Epithelial cell of esophagus (primary cell): ENCODE measurements at places on chromosomes 1 and 21.

DNA sequence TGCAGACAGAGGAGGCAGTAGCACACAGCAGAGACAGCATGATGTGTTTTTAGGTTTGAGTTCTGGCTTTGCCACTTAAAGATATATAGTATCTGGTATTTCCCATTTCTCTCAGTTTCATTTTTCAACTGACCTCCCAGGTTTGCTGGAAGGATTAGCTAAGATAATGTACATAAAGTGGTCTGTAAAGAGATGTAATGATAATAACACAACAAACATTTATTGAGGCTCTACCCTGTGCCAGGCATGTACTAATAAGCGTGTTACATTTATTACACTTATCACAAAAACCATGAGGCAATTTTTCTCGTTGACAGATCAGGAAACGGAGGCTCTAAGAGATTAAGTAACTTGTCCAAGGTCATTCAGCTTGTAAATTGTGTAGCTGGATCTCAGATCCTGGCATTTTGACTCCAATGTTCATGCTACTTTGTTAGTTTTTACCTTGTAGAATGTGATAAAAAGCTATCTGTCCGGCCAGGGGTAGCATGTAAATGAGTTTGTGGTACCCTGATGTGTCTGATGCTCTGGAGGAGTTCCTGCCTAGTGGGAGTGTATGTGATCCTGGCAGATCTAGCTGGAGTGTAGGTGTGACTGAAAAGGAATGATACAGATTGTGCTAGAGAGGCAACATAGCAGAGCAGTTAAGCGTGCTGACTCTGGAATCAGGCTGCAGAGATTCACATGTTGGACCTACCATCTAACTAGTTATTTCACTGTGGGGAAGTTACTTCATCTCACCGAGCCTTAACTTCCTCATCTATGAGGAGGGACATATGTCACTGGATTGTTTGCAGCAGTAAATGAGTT, 146.6 kb downstream of the VPS13D start:
- no peak for DNase-seq

DNA sequence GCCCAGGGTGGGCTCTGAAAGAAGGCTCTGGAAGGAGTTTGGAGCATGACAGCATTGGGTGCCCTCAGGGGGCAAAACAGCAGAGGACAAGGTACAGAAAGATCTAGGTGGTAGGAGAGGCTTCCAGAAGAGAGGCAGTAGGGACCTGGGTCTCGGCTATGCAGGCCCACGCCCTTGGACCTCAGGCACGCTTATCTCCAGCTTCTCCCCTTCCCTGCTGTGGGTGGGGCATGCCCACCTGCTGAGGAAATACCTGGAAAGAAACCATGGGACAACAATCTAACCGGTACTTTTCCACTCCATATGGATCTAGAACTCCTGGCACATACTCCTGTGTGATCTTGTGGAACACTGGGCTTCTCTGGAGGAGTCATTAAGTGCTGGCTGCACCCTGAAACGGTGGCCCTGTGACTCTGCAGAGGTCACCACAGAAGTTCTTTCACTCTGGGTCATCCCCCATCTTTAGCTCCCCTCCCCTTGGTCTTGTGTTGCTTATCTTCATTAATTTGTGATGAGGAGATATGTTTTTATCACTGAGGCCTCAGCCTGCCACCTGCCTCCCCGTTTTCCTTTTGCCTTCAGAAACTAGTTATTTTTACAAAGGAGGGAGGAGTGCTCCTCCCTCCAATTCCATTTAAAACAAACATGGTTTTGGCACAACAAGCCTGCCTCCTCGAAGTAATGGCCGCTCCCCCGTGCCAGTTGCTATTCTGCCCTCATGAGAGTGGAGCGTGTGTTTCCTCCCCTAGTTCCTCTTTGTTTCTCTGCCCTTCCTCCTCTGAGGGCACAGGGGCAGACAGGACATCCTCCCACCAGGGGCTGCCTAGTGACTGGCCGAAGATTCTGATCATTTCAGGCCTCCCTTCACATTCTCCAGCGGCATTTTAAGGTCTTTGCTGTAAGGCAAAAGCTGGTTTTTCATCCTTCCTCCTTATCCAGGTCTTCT, 78.0 kb upstream of the ATP5PO start:
- DNase-seq: no peak

GRCh38 chr1:181926697-181927096, 134.8 kb downstream of the ZNF648 start:
- no peak for DNase-seq

GRCh38 chr1:25563330-25564215, 20.2 kb downstream of the LDLRAP1 start:
- no peak for DNase-seq

DNA sequence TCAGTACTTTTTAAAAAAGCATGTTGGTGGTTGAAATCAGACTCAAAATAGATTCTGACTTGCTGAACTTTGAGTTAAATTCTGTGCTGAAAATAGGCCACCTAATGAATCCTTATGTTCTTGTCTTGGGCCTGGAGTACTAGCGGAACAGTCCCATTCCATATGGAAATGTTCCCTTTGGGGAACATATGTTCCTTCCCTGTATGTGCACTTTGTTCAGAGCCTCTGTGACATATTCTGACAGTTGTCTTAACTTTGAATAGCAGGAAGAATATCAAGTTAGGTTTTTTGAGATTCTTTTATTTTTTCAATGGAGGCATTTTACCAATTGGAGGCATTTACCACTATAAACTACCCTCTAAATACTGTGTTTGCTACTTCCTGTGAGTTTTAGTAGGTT, 1667.8 kb downstream of the PLA2G4A start:
- no peak for DNase-seq

- DNase-seq: no peak
Observed at GRCh38 chr1:224609333-224609732, 6.8 kb upstream of the CNIH3 start.

- peak; percentile 43 for DNase-seq
Observed at GRCh38 chr1:178020968-178021640, 51.2 kb upstream of the SEC16B start.

- no peak for DNase-seq
Observed at GRCh38 chr1:204338997-204339396, 20.7 kb downstream of the PLEKHA6 start.

GRCh38 chr1:27070390-27071048, 57.9 kb upstream of the TENT5B start:
- DNase-seq: peak; percentile 15

DNA sequence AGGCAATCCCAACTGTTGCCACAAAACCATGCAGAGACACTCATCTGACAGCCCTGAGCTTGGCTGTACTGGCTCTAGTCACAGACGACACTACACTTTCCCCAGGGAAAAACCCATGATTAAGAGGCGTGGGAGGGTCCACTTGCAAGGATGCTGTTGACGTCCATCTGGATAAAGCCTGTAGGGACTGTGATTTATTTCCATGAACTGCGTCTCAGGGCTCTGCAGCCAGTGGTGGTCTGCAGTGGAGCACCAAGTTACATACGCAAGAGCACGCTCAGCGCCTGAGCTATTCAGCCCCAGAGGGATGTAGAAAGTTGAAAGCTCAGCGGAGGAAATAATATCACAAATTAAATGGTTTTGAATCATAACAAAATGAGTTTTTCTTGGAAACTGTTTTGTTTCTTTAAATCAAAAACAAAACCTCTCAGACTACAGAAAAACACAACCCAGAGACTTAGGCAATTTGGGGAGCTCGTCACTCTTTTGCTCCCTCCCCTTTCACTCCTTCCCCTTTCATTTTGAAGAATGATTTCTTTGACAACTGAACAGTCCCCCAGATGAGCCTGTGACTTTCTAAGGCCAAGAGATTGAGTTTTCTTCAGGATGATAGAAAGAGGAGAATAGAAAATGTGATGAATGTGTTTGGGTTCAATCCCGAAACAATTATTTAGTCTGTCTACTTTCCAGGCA, 71.2 kb downstream of the NGF start:
- DNase-seq: no peak

GRCh38 chr21:14672466-14672865, 126.4 kb upstream of the SAMSN1 start:
- DNase-seq: no peak

DNA sequence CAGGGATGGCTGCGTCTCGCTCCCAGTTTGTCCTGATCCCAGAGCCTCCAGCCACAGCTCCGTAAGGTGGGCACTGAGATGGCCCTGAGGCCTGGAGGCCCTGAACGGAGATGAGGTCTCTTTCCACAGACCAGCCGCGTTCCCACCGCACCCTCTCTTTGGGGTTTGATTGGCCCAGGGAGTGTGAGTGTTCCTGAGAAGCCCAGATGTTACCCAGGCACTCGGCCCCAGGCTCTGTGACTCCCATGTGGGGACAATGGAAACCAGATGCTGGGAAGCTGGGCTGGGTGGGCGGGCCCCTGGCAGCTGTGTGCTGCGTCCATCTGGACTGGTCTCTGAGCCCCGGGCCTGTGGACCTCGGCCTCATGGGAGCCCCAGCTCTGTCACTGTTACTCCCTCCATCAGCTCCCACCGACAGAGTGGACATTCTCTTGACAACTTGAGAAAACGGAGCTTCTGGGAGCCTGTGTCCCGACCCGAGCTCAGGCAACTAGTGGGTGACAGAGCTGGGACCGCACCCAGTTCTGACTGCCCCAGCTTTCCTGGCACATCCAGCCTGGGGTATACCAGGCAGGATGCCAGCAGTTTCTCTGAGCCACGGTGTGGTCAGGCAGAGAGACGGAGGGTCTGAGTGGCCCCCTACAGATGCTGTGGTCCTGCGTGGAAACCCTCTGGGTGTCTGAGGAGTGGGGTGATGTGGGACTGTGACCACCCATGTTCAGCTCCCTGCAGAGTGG, 9.8 kb upstream of the COL6A1 start:
- no peak for DNase-seq

- DNase-seq: no peak
Observed at GRCh38 chr1:202250982-202251381, 57.4 kb downstream of the LGR6 start.

GRCh38 chr1:30447080-30447479, 276.3 kb downstream of the MATN1 start:
- DNase-seq: no peak

GRCh38 chr1:53311702-53312305, 16.1 kb downstream of the LRP8 start:
- no peak for DNase-seq

GRCh38 chr1:156124557-156125483, 10.3 kb downstream of the LMNA start:
- DNase-seq: peak; percentile 70

DNA sequence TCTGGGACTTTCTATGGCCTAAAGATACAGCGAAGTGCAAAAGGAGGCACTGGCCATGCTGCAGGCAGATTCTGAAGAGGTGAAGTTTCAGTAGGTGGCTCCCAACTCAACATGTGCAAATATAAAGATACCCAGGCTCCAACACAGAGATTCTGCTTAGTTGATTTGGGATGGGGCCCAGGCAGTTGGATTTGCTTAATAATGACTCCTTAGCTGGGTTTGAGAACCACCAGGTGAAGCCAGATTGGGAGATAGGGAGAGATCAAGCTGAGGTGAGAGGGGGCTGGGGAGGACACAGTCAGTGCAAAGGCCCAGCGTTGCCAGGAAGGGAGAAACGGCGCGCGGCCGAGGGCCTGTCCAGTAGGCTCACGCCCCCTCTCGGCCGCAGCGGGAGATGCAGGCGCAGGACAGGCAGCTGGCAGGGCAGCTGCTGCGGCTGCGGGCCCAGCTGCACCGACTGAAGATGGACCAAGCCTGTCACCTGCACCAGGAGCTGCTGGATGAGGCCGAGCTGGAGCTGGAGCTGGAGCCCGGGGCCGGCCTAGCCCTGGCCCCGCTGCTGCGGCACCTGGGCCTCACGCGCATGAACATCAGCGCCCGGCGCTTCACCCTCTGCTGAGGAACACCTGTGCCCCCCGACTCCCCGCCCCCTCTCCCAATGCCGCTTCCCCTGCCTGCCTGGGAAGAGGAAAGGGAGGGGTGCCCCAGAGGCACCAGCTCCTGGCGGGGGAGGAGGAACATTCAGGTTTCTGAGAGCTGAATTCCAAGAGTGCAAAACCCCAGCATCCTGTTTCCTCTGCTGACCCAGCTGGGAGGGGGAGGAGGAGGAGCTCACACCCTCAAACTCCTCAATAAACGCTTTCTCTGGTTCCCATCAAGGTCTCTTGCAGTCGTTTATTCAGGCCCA, 1.2 kb downstream of the FAM167B start:
- DNase-seq: peak; percentile 79

- DNase-seq: no peak
Observed at GRCh38 chr1:1132042-1132950, 16.4 kb upstream of the C1orf159 start.

DNA sequence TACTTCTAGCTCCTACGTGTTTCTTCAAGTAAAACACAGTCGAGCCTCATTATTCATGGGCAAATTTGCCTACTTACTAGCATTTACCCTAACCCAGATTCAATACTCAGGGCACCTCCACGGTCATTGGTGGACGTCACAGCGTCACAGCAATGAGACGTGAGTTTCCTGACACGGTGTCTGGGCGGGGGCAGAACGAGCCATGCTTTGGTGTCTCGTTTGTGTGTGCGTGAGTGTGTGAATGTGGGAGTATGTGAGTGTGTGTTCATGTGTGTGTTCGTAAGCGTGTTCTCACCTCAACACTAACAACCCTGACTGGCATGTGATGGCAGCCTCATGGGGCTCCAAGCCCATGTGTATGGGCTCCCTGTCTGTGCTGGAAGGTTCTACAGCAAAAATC, 17.5 kb upstream of the COL18A1 start:
- DNase-seq: no peak

DNA sequence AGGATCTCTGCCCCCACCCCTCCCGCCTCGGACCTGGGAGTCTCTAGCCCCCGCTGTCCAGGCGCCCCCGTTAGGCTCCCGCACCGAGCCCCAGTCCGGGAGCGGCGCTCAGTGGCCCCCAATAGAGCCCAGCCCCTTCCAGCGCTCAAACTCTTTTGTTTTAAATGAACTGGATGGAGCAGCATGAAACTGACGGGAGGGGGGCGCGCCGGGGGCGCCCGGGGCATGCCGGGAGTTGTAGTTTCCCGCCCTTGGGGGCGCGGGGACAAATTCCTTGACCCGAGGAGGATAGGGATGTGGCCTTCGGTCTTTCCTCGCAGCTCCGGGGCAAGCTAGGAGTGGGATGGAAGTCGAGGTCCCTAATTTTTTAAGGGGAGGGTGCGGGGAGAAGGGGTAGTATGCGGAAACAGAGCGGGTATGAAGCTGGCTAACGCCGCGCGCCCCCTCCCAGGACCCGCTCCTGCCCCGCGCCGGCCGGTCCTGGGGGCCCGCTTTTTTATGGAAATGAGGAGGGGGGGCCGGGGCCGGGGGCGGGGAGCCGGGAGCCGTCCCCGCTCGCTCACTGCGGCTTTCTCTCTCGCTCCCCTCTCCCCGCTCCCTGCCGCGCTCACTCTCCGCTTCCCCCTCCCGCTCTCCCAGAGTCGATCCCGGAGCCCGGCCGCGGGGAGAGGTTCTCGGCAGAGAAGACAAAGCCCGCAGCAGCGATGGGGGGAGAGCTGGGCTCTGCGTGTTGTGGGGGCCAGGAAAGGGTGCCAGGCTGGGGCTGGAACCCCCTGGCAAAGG, at the start of gene MEX3A:
MEX3A (minus strand) TSS at position 157 of the 783 bp plus-strand sequence. CDS start 467 bp downstream, outside the sequence.
- DNase-seq: peak; percentile 62

GRCh38 chr1:231796141-231796540, 169.6 kb downstream of the DISC1 start:
- no peak for DNase-seq

DNA sequence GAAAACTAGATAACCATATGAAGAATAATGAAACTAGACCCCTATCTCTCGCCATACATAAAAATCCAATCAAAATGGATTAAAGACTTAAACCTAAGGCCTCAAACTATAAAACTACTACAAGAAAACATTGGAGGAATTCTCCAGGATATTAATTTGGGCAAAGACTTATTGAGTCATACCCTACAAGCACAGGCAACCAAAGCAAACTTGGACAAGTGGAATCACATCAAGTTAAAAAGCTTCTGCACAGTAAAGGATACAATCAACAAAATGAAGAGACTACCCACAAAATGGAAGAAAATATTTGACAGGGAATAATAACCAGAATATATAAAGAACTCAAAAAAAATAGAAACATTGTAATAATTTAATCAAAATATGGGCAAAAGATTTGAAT, 505.4 kb downstream of the KCNT2 start:
- DNase-seq: peak; percentile 58
